ENCODE measurements at places on chromosomes 12 and 14.
A peak's percentile ranks its signal among the peaks of the same experiment; 100 is the strongest.

GRCh38 chr12:94535510-94535921 lies 75.8 kb upstream of the CEP83 start:
- no peak for DNase-seq

DNA sequence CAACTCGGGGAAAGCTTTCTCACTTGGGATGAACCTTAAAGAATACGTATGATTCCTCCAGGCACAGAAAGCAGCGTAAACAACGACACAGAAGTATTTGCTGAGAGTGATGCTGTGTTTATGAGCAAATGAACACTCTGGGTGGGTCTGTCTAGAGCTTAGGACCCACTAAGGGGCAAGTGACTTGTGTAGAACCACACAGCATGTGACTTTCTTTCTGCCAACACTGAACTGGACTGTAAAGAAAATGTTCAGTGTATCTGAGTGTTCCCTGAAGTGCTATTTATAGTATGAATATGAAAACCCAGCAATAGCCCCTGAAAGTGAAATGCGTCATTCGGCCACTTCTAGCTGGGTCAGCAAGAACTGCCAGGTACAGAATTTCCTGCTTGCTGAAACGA lies 78.5 kb downstream of the ST8SIA1 start:
- no peak for DNase-seq

DNA sequence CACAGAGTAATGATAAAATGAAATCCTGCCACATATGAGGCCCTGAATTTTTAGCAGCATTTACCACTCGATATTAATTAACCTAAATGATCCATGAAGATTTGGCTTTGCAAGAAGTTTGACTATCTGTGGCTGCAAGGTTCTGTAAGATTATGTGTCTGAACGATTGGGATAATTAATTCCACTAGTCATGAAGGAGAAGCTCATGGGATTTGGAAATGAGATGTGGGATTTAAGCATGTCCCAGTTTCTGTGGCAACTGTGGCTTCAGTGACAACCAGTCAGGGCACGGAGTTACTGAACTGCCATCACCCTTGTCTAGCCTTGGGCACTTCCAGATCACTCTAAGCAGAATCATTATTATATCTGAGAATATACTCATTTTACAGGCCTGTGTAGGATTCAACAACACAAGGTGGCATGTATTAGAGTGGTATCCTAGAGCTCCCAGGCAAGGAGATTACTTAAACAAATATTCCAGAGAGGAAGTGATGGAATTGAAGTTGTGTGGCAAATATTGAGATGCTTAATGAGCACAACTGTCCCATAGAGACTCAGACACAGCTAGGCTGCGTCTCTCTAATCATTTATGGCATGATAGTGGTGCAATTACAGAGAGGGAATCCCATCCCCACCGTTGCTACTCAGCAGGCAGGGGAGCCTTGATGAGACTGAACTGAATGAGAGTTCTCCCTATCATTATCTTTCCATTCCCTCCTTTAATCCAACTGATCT lies 205.0 kb upstream of the KRR1 start:
- no peak for DNase-seq

DNA sequence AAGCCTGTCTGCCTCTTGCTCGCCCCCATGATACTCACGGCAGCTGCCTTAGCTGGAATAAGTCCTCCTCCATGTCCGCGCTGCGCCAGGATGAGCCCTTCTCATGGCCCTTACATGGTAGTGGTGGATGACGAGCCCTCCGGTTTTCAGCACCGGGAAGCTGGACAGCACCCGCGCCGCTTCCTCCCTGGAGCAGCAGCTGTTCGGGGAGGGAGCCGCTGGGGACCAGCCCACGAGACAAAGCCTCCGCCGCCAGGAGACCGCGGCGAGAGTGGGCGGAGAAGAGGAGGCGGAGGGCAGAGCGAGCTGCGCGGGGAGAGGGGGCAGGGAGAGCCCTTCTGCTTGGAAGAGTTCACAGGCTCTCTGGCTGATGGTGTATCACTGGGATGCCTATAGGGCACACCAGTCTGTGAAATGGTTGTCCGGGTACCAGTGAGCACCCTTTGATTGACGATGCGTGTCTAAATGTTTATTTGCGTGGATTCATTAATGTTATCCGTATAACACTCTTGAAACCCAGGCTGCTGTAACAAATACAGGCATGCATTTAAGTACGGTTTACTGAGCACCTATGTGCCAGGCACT lies at the start of gene SVOP:
SVOP (minus strand) TSS at position 273 of the 585 bp plus-strand sequence; CDS start at position 73, 200 bp downstream.
- peak; percentile 17 for DNase-seq

GRCh38 chr14:34423445-34423844 lies 38.6 kb downstream of the SPTSSA start:
- DNase-seq, result no peak
